ENCODE measurements at places on chromosomes 1 and 21.

- DNase-seq, result peak; percentile 42
These were observed 43.1 kb downstream of the AGPAT3 start for GRCh38 chr21:43908167-43908566.

GRCh38 chr1:27668808-27669723 lies 2.9 kb downstream of the IFI6 start:
- DNase-seq, result peak; percentile 69

DNA sequence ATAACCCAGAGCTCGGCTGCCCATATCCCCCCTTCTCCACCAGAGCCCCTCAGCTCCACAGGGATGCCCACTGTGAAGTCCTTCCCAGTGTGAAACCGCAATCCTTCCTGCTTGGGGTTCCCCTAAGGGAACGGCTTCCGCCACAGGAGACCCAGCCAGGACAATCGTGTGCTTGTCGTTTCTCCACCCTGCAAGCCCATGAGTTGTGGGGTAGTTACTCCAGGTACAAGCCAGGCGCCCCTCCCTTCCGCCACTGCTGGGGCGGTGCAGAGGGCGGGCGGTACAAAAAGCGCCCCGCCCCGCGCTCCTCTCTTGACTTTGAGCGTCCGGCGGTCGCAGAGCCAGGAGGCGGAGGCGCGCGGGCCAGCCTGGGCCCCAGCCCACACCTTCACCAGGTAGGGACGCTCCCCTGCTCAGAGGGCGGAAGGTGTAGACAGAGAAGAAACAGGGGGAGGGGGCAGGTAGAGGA lies at the start of gene TINAGL1:
TINAGL1 (plus strand) TSS at position 315 of the 469 bp plus-strand sequence. CDS start 634 bp downstream, outside the sequence.
- peak; percentile 80 for DNase-seq

- no peak for DNase-seq
These were observed 182.9 kb downstream of the BACH1 start for GRCh38 chr21:29481641-29482040.

GRCh38 chr1:43651188-43651587 lies 1.2 kb downstream of the KDM4A start:
- DNase-seq, result no peak

GRCh38 chr1:147568551-147568950 lies 27.2 kb downstream of the BCL9 start:
- no peak for DNase-seq

Measured in MCF 10A (cell line).